ENCODE measurements at places on chromosomes 1 and 21. TPM values are rescaled to one million over a fixed set of nuclear protein-coding genes. Genes with fewer than 3 reads are reported as not detected.

Gene TNFAIP8L2
- polyA plus RNA-seq: 2.9 TPM

DNA sequence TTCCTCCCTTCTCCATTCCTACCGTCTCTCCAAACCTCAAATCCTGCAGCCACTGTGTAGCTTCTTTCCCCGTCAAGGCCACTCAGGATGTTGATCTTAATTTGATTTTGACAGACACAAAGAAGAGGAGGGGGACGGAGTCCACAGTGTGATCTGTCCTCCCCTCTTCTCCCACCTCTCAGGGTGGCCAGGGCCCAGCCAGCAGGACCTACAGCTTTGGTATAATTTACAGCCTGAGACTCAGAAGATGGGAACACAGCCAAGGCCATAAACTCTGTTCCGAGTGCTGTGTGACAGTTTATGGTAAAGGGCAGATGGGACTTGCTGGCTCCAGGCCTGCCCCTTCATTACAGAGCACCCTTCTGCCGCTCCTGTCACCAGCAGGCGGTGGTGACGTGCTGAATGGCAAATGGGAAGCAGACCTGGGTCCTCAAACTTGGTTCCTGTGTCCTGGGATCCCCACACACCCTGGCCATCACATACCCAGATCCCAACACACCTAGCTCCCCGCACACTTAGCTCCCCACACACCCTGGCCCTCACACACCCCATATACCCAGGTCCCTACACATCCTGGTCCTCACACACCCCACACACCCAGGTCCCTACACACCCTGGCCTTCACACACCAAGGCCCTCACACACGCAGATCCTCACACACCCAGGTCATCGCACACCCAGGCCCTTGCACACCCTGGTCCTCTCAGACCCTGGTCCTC, 71.6 kb downstream of the CD2 start:
- DNase-seq: peak; percentile 32

GRCh38 chr1:7614576-7615074, 156.5 kb upstream of the VAMP3 start:
- DNase-seq: no peak

GRCh38 chr1:167460836-167461235, 57.5 kb downstream of the CD247 start:
- DNase-seq: no peak

- no peak for DNase-seq
Measured at GRCh38 chr1:13523780-13524477, 10.1 kb upstream of the LRRC38 start.

- no peak for DNase-seq
Measured at GRCh38 chr21:40752125-40752524, 94.8 kb downstream of the DSCAM start.

- DNase-seq: no peak
Measured at GRCh38 chr1:174150499-174150898, 8.8 kb upstream of the RABGAP1L start.
